NB4 (cell line): ENCODE measurements at places on chromosomes 12 and 14.

DNA sequence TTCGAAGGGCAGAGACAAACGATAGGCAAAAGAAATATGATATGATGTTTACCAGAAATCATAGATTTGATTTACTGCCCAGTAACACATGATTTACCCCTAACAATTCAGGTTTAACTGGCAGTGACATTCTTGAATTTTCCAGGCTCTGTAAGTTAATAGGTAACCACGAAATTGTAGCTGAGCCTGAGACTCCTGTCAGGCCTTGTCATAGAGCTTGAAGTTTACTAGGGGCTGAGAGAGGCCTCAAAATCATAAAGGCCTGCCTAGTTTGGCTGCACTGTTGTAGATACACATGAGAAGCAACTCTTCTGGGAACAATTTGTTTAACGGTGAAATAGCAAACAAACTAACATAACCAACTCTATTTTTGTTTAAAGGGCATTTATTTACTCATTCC is 3.3 kb downstream of the ERP27 start:
- DNase-seq = no peak

GRCh38 chr14:77097006-77097699 is 905 bp upstream of the CIPC start:
- no peak for DNase-seq

- no peak for DNase-seq
These were observed 28.3 kb downstream of the PHLDA1 start for GRCh38 chr12:76003355-76003638.

- no peak for DNase-seq
These were observed 95.0 kb upstream of the MON2 start for GRCh38 chr12:62371661-62372060.

DNA sequence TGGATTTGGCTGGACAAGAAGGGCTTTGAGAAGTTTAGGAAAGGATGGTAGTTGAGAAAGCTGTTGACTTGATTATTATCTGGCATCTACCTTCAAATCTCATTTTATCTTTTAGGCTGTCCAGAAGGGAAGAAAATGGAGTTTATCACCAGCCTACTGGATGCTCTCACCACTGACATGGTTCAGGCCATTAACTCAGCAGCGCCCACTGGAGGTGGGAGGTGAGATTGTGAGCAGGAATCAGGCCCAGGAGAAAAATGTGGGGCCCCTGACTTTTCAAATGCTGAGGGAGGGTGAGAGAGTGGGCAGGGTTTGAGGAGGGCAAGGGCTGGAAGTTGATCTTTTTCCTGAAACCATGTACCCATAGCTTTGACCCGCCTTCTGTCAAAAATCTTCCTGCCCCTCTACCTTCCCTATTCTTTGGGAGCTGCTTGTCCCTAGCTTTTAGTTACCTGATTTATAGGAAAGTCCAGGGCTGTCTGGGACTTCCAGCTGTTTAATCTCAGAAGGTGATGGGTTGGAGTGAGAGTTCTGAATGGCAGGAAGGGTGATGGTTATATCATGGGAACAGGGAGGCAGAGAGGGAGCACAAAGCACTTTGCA is 134.2 kb downstream of the SMOC1 start:
- peak; percentile 45 for DNase-seq

DNA sequence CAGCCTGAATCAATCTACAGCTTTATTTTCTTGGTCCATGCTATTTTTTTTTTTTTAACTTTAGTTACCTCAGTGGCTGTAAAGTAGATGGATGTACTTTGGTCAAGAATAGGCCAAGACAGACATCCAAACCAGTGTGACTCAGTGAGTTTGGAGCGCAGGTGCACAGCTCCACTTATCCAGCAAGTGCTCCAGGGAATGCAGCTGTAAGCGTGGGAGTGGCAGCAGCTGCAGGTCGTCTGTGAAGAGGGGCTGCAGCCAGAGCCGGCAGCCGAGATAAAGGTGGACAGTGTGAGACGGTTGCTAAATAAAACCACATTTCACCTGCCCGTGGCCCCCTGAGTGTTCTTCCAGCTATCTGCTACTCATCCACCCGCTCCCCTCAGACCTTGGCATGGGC is 1018.7 kb downstream of the AACS start:
- no peak for DNase-seq

DNA sequence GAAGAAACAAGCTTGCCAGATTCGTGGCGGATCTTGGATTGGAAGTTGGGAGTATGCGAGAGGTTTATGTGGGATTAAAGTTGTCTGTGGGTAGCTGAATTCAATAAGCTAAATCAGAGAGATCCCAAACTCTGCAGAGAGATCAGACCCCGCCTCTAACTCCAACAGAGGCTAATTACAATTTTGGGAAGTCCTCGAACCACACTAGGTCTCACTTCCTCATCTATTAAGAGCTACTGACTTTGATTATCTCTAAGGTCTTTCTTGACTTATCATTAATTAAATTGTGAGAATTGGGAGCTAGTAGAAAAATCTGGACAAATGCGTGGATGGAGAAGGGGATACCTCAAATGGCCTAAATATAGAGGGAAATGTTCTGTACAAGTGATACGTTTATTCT is 9.1 kb downstream of the NTF3 start:
- DNase-seq = no peak

DNA sequence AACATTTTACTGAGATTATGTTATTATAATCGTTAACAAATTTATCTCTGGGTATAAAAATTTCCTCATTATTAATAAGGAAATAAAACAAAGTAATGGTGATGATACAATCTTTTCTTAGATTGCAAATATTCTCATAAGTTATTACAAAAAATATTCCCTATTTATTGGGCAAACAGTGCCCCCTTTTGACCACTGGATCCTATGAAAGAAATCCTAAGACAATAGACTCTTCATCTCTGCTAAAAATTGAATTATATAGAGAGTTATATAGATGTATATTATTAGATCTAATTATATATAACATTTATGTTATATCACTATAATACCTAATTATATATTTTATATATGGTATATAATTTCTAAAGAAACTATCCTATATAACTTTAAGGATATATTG is 94.2 kb upstream of the FGD4 start:
- peak; percentile 63 for DNase-seq

DNA sequence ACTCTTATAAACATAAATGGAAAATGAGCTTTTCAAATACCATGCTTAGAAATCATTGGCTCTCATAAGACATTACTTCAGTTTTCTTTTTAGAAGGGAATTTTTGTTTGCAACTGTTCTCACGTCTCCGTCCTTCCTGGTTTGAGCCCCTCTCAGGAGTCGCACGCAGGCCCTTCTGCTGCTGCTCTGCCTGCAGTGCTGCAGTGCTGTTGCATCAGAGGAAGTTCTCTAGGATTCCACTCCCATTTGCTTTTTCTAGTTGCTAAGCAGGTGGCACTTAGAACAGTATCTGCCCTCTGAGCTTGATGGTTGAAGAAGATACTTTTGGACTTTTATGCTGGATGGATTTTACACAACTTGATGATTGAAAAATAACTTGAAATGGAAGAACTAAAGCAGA is 70.8 kb downstream of the SCN8A start:
- peak; percentile 36 for DNase-seq

DNA sequence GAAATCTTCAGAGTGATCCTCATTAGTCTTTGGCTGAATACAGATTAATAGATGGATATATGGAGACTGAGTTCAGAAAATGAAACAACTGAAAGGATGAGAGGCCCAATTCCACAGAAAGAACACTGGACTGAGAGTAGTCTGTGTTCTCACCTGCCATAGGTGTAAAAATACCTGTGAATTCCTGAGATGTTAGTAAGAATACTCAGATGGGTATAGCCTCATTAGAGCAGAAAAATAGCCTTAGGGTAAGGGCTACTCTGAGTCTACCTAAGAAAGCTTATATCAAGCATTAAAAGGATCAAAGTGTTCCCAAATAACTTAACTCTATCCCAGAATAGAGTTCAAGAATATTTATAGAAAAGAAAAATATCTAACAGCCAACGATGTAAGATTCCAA is 1510.3 kb upstream of the SEL1L start:
- no peak for DNase-seq

DNA sequence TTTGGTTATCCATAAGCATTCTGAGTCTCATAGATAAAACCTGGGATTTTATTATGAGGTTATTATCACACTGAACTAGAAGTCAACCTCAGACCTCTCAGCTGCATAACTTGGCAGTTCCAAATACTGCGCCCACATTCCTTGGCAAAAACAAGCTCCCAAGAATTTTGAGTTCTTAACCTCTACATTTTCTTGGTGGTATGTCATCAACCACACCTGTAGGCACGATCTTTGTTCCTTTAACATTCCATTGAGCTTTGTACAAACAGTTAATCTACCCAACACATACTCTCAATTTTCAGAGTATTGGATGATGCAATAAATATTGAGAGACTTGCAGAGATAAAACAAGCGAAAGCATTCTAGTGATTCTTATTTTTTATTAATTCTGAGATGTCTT is 371.8 kb upstream of the PRICKLE1 start:
- DNase-seq = no peak

GRCh38 chr14:103627073-103628025 is 1.7 kb upstream of the KLC1 start:
- no peak for DNase-seq

GRCh38 chr14:55277972-55278740 is 6.9 kb downstream of the FBXO34 start:
- DNase-seq = peak; percentile 55

- peak; percentile 86 for DNase-seq
These were observed 11.8 kb downstream of the P2RX7 start for GRCh38 chr12:121144416-121144914.

GRCh38 chr12:103540319-103540718 is 44.6 kb upstream of the C12orf42 start:
- no peak for DNase-seq

DNA sequence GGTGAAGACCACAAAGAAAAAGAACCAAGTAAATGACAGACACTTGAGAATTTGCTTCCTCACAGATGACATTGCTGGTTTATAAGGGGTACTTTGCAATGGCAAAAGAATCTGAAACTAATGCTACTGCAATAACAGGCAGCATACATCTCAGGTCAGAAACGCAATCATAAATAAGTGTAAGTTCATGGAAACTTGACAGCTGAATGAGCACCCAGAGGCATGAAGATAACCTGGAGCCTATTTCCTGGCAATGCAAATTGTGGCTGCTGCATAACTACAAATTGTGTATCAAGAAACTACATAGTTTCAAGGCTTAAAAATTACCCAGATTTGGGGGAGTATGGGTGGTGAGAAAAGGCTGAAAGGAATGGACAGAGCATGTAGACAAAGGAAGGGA is 8.5 kb upstream of the MYO1A start:
- no peak for DNase-seq

GRCh38 chr12:118582863-118583262 is 206.5 kb downstream of the SUDS3 start:
- DNase-seq = no peak

- DNase-seq = peak; percentile 95
These were observed 65.6 kb upstream of the PTGR2 start for GRCh38 chr14:73785834-73786635.

- peak; percentile 3 for DNase-seq
These were observed 28.9 kb downstream of the ESR2 start for GRCh38 chr14:64265222-64265621.

- DNase-seq = no peak
These were observed 166.9 kb downstream of the PTCSC3 start for GRCh38 chr14:36009643-36010042.

- no peak for DNase-seq
These were observed 263.5 kb downstream of the DPF3 start for GRCh38 chr14:72630374-72630773.

- peak; percentile 74 for DNase-seq
These were observed 46.8 kb downstream of the TMEM117 start for GRCh38 chr12:43882578-43883178.
